Endodermal cell (in vitro differentiated cells): ENCODE measurements at places on chromosomes 6 and 20. TPM values are rescaled to one million over a fixed set of nuclear protein-coding genes. Genes with fewer than 3 reads are reported as not detected.
A peak's percentile ranks its signal among the peaks of the same experiment; 100 is the strongest.

GRCh38 chr6:168190646-168191443, 111.8 kb upstream of the FRMD1 start:
- DNase-seq, result peak; percentile 23

CTCFL gene
- 1.4 to 1.8 TPM (median 1.5 TPM) in 3 replicates for total RNA-seq

TMC2 gene
- total RNA-seq, result 0.21 to 0.24 TPM in 2 of 3 replicates, not detected in the other

GRCh38 chr6:37501632-37502491, 2.2 kb upstream of the CCDC167 start:
- DNase-seq, result no peak

GRCh38 chr20:11876555-11876954, 41.1 kb upstream of the BTBD3 start:
- no peak for DNase-seq

GRCh38 chr6:125781314-125781868, 9.4 kb upstream of the NCOA7 start:
- DNase-seq, result no peak

DNA sequence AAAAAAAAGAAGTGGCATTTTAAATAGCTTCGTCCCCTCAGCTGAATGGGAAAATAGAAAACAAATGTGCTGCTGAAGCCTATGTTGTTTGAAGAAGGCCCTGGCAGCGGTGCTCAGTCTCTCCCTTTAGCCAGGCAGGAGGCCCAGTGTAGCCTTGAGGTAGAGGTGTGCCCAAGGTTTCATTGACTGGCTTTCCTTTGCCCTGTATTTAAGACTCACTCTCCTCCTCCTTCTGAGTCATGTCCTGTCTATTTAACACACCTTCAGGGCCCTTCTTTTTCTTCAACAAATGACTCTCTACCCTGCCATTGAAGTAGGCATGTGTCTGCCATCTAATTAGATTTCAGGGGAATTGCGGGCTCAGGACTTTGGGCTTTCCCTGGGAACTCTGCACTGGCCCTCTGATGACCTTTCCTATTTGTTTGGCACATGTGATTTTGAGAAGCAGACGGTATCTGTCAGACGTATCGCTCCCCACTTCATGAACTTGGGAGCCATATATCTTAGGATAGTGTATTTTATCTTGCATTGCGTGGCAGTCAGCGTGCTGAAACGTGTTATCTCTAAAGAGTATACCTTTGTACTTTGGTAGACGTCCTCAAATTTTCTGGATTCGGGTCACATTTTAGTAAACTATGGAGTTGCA, 4.3 kb downstream of the TJAP1 start:
- DNase-seq, result no peak

DNA sequence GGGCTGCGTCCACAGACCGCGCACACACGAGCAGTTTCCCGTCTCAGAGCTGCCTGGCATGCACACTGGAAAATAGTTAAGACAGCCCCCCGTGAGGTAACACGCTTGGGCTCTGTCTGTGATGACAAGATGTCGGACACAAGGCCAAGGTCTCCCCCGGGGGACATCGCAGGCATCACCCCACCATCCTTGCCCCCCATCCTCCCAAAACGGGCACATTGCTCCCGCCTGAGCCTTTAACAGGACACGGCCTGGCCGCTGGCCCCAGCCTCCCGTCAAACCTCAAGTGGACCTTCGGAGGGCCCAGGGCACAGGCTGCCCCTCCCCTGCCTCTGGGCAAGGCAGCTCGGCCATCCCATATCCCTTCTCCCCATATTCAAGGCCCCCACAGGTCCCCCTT, 5.6 kb downstream of the KCNQ2 start:
- no peak for DNase-seq
